ENCODE measurements at places on chromosomes 6 and 20. TPM values are rescaled to one million over a fixed set of nuclear protein-coding genes. Genes with fewer than 3 reads are reported as not detected.

- no peak for DNase-seq
These were observed 112.4 kb downstream of the HDGFL1 start for GRCh38 chr6:22681761-22682160.

DNA sequence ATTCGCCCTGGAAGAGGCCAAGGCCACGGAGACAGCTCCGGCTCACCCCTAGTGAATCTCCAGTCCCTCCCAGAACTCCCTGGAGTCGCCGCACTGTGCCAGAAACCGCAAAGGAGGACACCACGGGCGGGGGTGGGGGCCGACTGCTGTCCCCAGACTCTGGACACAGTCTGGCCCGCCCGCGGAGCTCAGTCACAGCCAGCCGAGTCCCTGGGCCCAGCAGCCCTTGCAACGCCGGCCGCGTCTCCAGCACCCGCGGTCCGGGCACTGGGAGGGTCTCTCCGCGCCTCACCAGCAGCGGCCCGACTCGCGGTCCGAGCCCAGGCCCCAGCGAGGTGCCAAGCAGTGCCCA is 518 bp downstream of the PEX6 start:
- DNase-seq, result peak; percentile 70

DNA sequence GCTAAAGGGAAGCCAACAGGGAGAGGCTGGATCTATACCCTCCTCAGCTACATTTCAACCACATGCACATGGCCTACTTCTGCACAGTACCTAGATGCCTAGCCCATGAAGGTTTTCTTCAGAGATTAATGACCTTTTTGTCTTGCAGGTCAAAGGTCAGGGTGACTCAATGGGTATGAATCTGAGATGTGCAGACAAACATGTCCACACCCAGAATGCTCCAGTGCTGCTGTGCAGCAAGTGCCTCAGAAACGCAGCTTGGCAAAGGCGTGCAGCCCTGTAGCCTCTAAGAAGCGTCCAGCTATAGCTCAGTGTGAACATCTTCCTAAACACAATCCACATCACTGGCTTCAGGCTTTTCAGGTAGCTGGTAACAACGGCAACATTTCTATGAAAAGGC is 24.4 kb downstream of the MAP1LC3A start:
- DNase-seq, result peak; percentile 25

DNA sequence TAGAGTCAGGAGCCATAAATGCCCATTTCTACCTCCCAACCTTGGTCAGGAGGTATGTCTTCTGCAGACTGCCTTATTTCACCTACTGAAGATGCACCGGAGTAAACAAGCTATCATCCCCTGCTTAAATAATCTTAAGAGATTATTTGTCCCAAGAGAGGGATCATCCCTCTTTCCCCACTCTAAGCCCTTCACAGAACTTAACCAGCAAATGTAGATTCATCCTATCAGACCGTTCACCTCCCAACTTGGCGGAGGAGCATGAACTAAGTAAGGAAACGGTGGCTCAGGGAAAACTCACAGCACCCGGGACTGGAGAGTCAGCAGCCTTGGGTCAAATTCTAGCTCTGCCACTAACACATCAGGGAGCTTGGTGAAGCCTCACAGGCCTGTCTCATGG is 115.3 kb downstream of the TRERF1 start:
- DNase-seq, result no peak

GRCh38 chr6:107473660-107474059 is 14.3 kb upstream of the PDSS2 start:
- no peak for DNase-seq

GRCh38 chr6:165662749-165663376 is at the start of gene PDE10A:
TSS of gene PDE10A (minus strand) at chr6:165663241. CDS start at chr6:165662811, 430 bp downstream.
- peak; percentile 67 for DNase-seq

GRCh38 chr6:2563635-2564034 is 187.1 kb downstream of the MYLK4 start:
- DNase-seq, result peak; percentile 41

DNA sequence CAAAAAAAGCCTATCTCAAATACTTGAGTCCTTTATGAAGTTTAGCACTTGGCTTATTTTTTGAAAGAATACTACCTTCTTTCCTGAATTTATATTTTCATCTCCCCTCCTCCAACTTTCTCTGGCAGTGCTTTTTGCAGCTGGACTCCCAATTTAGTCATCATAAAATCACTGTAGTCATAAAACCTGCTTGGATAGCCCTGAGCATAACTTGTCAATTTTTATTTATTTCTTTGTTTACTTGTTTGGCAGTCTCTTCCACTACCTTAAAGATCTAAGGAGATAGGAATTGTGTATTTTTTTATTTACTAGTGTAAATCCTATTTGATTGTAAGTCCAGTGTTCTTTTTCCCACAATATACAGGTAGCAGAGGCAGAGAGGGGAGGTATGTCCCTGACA is 11.2 kb upstream of the EDN1 start:
- no peak for DNase-seq

DNA sequence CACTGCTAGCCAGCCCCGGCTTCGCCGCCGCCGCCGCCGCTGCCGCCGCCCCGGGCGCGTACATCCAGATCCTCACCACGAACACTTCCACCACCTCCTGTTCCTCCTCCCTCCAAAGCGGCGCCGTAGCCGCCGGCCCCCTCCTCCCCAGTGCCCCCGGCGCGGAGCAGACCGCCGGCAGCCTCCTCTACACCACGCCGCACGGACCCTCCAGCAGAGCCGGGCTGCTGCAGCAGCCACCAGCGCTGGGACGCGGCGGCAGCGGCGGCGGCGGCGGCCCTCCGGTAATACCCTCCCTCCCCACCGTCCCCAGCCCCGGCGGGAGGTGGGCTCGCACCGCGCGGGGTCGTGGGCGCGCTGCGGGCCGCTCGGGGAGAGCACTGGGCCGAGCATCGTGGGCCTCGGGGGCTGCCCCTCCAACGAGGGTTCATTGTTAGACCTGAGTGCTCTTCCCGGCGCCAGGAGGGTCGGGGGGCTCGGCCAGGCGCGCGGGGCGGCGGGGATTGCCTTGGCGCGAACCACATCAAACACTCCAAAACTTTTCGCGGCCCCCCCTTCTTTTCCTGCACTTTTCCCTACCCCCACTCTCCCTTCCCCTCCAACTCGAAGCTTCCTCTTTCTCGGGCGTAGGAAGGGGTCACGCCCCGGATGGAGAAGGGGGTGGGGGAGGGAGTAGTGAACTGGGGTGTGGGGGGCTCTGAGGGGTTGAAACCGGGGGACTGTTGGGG is 827 bp downstream of the E2F3 start:
- peak; percentile 53 for DNase-seq

DNA sequence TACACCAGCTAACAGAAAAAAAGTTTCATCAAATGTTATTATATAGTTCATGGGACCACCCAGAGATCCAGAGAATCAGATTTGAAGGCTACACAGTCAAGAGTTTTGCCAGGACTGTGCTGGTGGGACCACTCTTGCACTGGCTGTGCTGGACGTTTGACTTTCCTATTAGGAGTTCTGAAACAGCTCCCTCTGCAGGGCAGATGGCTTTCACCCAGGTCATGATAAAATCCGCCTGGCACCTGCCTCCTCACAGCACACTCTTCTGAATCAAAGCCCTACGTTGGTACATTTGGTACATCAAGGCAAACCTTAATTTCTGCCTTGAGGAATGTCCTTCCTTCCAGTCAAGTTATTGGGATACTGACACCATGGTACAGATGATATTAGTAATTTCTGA is 302.1 kb downstream of the ZNF217 start:
- DNase-seq, result no peak

GRCh38 chr20:37475252-37475651 is 45.8 kb upstream of the NNAT start:
- peak; percentile 15 for DNase-seq

GRCh38 chr6:132253906-132254305 is 147.4 kb downstream of the MOXD1 start:
- no peak for DNase-seq

DNA sequence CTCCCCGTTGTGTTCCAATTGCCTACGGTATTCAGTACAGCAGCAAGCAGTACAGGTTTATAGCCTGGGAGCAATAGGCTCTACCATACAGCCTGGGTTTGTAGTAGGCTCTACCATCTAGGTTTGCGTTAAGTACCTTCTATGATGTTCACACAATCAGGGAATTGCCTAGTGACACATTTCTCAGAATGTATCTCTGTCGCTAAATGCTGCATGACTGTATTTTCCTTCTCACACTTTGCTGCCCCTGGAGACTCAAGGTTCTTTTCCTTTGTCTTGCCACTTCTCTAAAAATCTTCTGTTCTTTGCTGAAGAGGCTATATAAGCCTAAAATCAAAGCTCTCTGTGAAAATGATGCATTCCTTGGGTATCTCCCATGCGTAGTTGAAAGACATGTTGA is 241.9 kb downstream of the CD83 start:
- DNase-seq, result no peak

DNA sequence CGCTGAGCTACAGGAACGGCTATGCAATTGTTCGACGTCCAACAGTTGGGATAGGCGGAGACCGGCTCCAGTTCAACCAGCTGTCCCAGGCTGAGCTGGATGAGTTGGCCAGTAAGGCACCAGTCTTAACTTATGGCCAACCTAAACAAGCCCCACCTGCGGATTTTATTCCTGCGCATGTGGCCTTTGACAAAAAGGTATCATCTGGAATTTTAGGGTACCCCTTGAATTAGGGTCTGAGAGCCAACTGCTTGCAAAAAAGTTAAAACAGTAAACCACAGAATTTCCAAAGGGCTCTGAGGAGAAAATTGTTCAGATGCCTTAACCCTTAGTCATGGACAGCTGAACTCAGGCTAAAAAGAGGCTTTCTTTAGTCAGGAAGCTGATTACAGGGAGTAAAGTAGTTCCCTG is 3.8 kb downstream of the EFHC1 start:
- DNase-seq, result peak; percentile 90

- peak; percentile 95 for DNase-seq
These were observed 3.6 kb upstream of the TOX2 start for GRCh38 chr20:43911066-43911465.

GRCh38 chr20:38190936-38191371 is 25.9 kb upstream of the TGM2 start:
- DNase-seq, result no peak

DNA sequence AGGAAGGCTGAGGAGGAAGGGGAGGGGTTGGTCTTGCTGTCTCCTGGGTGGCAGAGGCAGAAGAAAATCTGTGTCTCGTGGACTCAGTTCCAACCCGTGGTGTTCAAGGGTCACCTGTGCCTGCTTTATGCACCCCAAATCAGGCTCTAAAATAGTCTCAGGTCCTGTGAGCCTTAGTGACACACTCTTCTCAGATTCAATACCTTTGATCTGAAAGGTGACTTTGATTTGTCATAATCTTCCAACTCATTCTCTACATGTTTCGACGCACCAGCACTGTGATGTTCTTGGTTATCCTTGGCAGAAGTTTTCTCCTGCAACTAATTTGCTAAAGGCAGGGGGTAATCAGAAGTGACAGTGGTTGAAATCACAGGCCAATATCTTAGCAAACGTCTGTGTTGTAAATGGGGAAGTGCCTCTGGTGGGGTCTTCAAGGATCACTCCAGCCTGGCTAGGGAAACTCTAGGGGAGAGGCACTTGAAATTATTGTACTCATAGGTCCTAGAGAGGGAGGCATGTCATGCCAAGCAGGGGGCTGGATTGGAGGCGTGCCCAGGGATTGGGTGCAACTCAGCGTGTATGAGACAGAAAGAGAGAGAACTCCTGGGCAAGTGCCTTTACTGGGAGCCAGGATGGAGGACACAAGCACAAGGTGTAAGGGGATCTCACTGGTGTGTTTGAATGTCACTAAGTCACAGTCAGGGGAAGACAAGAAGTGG is 19.0 kb upstream of the PRND start:
- DNase-seq, result peak; percentile 56

DNA sequence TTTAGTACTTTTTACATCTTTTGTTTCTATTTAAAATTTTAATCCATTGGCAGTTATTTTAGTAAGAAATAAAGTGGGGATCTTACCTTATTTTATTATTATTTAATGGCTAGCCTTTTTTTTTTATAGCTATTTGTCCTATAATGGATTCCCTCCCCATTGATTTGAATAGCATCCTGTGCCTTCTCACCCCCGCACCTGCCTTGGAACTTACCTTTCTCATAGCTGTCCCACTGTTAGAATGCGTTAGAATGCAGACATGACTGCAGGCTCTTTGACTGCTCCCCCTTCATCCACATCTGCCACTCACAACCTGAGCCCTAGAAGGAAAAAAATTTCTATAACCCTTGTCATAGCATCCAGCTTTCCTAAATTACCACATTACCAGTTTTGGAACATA is 9.1 kb downstream of the PKIB start:
- DNase-seq, result no peak

GRCh38 chr6:53992522-53992921 is 118.7 kb upstream of the MLIP start:
- DNase-seq, result no peak

GRCh38 chr20:3784216-3784853 is 2.2 kb downstream of the CENPB start:
- peak; percentile 63 for DNase-seq

GRCh38 chr6:54099225-54099624 is 12.0 kb upstream of the MLIP start:
- DNase-seq, result no peak

DNA sequence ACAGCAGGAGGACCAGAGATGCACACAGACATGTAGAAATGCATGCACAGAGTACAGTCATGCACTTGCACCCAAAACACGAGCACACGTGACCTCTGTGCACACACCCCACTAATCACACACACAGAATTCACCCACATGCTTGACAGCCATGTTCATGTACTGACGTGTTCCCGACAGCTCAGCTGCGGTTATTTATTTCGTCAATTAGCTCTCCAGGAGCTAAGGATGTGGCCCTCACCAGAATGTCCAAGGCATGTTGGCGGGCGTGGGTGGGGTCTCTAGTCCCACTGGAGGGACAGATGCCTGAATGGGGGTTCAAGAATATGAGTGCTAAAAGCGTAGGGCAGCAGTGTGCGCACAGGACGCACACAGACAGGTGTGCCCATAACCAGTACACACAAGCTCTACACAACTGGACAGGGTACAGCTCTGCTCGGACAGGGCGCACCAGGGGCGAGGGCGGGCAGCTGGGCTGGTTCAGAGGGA is 571 bp upstream of the PRPF6 start:
- no peak for DNase-seq

DNA sequence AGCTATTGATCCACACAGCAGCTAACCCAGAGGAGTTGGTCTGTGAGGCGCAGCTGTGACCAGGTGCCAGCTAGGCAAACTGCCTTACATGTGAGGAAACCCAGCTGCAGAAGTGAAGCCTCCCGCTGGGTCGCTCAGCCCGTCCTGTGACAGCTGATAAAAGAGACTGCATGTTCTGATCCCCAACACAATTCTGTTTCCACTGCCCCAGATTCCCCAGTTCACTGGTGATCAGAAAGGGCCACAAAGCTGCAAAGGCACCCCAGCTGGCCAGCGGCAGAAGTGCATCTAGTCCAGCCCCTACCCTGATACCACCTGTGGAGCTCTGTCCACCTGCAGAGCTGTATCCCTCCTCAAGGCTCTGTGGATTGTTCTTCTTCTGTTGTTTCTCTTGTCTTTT is 64.5 kb downstream of the CTNNBL1 start:
- no peak for DNase-seq

- peak; percentile 70 for DNase-seq
These were observed 12.8 kb upstream of the ILRUN start for GRCh38 chr6:34709386-34709785.

- DNase-seq, result no peak
These were observed 23.2 kb upstream of the LMBRD1 start for GRCh38 chr6:69820018-69820417.

The C6orf58 gene
- total RNA-seq, result not detected

The DDRGK1 gene
- total RNA-seq, result 43.5 TPM

The CARMIL1 gene
- 6.8 TPM for total RNA-seq

The WFDC5 gene
- total RNA-seq, result not detected

The TMEM74B gene
- not detected for total RNA-seq

The PAK5 gene
- total RNA-seq, result not detected

The AVP gene
- not detected for total RNA-seq

The FKBP1A gene
- total RNA-seq, result 564 TPM

The ZC3H12D gene
- 0.48 TPM for total RNA-seq
